Kidney tubule cell (primary cell): ENCODE measurements at places on chromosomes 6 and 20.

DNA sequence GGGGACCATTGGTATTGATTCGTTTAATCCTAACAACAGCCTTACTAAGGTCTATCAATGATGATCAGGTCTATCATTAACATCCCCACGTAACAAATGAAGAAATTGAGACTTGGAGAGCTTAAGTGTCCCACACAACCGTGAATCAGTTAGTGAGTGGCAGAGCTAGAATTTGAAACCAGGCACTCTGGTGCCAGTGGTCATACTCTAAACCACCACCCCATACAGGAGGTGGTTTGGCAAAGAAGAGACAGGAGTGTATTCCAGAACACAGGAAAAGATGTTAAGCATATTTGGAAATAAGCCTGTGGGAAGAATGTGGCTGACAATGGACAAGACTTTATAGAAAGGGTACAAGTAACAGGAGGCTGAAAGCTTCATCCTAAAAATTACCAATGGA lies 35.7 kb upstream of the MARCKS start:
- no peak for DNase-seq

- no peak for DNase-seq
These were observed 125.0 kb downstream of the C6orf118 start for GRCh38 chr6:165184192-165184979.

GRCh38 chr20:51412333-51412871 lies 130.1 kb downstream of the NFATC2 start:
- no peak for DNase-seq

DNA sequence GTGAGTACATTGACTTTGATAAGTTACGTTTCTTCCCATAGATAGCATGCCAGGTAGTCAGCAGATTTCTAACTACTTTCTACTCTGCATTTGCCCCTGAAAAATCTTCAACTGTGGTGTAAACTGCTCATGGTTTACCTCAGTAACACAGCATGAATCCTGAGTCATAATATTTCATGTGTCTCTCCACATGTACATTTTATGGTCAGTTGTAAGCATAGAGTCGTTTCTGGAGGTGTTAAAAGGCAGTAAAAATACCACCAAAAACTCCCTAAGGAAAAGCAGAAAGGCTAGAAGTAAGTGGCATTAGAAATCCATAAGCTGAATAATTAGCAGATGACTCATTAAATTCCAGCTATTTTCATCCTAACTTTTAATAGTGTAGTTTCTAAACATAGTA lies 4.1 kb upstream of the GPR63 start:
- DNase-seq = no peak

- peak; percentile 89 for DNase-seq
These were observed 472.1 kb upstream of the RNF217 start for GRCh38 chr6:124490122-124490521.

- DNase-seq = no peak
These were observed 495.4 kb downstream of the BTBD3 start for GRCh38 chr20:12413116-12413515.

- peak; percentile 18 for DNase-seq
These were observed 10.5 kb downstream of the DNAH8 start for GRCh38 chr6:38725414-38726183.
